ENCODE measurements at places on chromosomes 5 and 9. TPM values are rescaled to one million over a fixed set of nuclear protein-coding genes. Genes with fewer than 3 reads are reported as not detected.

PCA3 gene
- total RNA-seq: not detected

SV2C gene
- total RNA-seq: not detected

FAM153A gene
- not detected for total RNA-seq

ADGRD2 gene
- not detected for total RNA-seq

DNA sequence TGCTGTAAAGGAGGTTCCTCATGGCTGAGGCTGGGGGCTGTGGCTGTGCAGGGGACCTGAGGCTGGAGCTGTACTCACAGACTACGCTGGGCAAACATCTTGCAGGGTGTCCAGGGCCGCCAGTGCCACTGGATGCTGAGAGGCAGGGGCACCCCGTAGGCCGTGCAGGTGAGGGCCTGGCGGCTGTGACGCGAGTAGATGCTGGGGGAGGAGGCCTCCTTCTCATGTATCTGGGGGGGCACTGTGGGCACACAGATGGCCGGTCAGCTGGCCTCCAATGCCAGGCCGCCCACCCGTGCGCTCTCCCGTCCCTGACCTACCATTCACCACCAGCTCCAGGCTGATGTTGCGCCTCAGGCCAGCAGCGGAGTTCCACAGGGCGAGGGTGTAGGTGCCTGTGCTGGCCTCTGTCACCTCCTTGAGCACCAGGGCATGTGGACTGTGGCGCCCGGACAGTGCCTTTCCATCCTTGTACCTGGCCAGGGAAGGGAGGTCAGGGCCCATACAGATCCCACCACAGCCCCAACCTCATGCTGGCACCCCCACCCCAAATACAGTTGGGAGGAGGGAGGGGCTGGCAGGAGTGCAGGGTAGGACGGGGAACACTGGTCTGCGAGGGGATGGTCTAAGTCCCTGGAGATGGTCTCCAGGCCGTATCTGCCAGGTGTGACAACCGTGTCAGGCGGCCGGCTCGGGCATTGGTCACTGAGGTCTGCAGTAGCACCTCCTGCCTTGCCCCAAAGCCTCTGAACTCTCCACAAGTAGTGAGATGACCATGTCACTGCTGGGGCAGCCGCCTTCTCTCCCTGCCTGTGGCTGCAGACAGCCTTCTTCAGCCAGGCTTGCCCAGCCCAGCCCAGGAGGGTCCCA is 23.4 kb downstream of the FLT4 start:
- no peaks in the 10 kb centered on the region for H3K4me1 ChIP-seq
- H3K27me3 ChIP-seq: peaks cover 24% of the 10 kb centered on the region
- DNase-seq: no peak
- no peaks in the 10 kb centered on the region for H3K36me3 ChIP-seq
- H3K27ac ChIP-seq: no peak overlapping the region
- no peak overlapping the region for H3K4me3 ChIP-seq

DNA sequence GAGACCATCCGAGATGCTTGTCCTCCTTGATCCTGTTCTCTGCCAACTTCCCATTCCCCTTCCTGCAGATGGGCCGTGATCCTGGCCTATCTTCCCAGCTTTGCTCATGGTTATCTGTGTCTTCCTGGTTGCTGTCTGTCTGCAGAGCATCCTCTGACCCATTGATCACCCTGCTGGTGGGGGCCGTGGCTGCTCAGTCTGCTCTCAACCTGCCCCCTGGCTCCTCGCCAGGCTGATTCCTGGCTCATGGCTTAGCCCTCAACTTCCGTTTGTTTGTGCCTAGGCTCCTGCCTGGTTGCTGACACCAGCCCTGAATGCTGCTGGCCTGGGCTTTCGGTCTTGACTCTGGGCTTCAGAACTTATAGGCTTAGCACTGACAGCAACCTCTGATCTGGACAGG is 67.1 kb upstream of the SMIM15 start:
- peaks cover 3% of the 10 kb centered on the region for H3K36me3 ChIP-seq
- H3K4me1 ChIP-seq: no peaks in the 10 kb centered on the region
- no peak for DNase-seq
- H3K4me3 ChIP-seq: no peak overlapping the region
- no peak overlapping the region for H3K27ac ChIP-seq
- no peaks in the 10 kb centered on the region for H3K27me3 ChIP-seq

GRCh38 chr9:125805057-125805456 is 57.9 kb downstream of the PBX3 start:
- H3K4me3 ChIP-seq: no peak overlapping the region
- H3K36me3 ChIP-seq: no peaks in the 10 kb centered on the region
- H3K4me1 ChIP-seq: peaks cover 7% of the 10 kb centered on the region
- no peak overlapping the region for H3K27ac ChIP-seq

GRCh38 chr5:160649304-160649703 is 202.7 kb downstream of the ATP10B start:
- H3K4me3 ChIP-seq: no peak overlapping the region
- no peaks in the 10 kb centered on the region for H3K36me3 ChIP-seq
- H3K27ac ChIP-seq: no peak overlapping the region
- H3K27me3 ChIP-seq: peaks cover 4% of the 10 kb centered on the region
- DNase-seq: no peak
- no peaks in the 10 kb centered on the region for H3K4me1 ChIP-seq

DNA sequence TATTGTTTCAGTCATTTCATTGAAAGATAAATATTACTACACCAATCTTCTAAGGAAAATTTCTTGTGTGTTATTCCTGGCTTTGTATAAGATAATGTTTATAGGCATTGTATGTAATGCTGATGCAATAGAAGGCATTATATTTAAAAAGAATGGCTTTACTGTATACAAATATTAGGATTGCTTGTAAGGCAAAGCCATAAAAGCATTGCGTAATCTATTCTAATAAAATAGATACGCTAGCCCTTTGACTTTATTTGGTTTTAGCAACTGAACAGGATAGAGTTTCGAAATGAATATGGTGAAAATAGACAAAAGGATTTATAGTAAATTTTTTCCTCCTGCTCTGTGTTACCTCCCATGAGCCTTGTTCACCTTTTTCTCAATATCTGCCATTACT is 5.5 kb upstream of the LYSMD3 start:
- peaks cover 9% of the 10 kb centered on the region for H3K27me3 ChIP-seq
- H3K36me3 ChIP-seq: no peaks in the 10 kb centered on the region
- DNase-seq: no peak
- H3K4me1 ChIP-seq: peaks cover 4% of the 10 kb centered on the region
- no peak overlapping the region for H3K4me3 ChIP-seq
- no peak overlapping the region for H3K27ac ChIP-seq

GRCh38 chr5:34775886-34776285 is 63.1 kb upstream of the TTC23L start:
- H3K4me3 ChIP-seq: no peak overlapping the region
- H3K4me1 ChIP-seq: no peaks in the 10 kb centered on the region
- H3K27me3 ChIP-seq: no peaks in the 10 kb centered on the region
- no peak for DNase-seq

DNA sequence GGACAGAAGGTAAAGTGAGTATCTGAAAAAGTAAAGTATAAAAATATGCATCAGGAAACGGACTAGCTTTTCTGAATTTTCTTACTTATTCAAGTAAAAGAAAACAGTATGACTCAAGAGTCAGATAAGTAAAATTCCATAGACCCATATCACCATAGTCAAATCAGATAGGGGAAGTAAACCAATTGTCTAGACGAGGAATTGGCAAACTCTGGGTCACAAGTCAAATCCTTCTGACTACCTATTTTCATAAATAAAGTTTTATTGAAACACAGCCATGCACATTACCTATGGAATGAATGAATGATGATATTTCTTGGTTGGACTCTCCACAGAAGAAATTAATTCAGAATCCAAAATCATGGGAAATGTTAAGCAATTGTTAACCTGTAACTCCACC is 59.1 kb upstream of the TMC1 start:
- no peak overlapping the region for H3K27ac ChIP-seq
- no peaks in the 10 kb centered on the region for H3K36me3 ChIP-seq
- peaks cover 19% of the 10 kb centered on the region for H3K4me1 ChIP-seq
- H3K4me3 ChIP-seq: no peak overlapping the region
- DNase-seq: no peak

GRCh38 chr9:5481322-5482040 is 28.9 kb upstream of the PDCD1LG2 start:
- no peaks in the 10 kb centered on the region for H3K36me3 ChIP-seq
- no peak overlapping the region for H3K4me3 ChIP-seq
- H3K27ac ChIP-seq: no peak overlapping the region
- H3K4me1 ChIP-seq: 0 out of 2 replicates have a peak, but pooled peaks cover 3% of the 10 kb centered on the region
- H3K27me3 ChIP-seq: no peaks in the 10 kb centered on the region

- no peaks in the 10 kb centered on the region for H3K36me3 ChIP-seq
- peaks cover 39% of the 10 kb centered on the region for H3K4me1 ChIP-seq
- no peaks in the 10 kb centered on the region for H3K27me3 ChIP-seq
- peak; percentile 83 for DNase-seq
These were observed 5.7 kb downstream of the PDE6A start for GRCh38 chr5:149938791-149939358.

DNA sequence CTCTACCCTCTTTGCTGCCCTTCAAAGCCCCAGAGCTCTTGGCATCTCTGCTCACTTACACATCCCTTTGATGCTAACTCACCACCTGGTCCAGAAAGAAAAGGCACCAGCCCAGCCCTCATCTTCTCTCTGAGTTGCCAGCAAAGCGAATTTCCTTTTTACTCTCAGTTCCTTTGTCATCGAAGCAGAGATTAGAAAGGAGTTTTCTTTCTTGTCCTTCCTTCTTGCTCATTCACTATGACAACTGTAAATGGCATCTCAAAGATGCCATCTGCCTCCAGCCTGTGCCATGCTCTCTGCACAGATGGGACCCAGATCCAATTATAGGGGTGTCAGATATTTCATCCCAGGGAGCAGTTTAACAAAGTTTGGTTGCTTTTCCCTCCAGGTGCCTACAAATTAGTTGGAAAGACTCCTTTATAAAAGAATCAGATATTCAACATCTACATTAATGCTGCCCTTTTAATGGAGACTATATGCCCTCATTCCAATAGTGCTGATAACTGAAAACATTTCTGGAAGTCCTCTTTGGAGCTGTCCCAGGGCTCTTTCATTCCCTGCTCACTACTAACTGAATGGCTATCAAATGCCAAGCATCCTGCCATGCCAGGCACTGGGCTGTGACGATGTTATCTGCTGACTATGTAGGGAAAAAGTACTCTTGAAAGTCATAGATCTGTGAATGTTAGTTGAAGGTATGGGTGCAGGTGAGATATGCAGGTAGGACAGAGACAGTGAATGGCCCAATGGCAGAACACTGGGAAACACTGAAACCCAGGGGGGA is 58.9 kb downstream of the SUSD1 start:
- H3K36me3 ChIP-seq: peaks cover 17% of the 10 kb centered on the region
- no peak overlapping the region for H3K27ac ChIP-seq
- H3K4me3 ChIP-seq: no peak overlapping the region
- peaks cover 16% of the 10 kb centered on the region for H3K4me1 ChIP-seq
- no peaks in the 10 kb centered on the region for H3K27me3 ChIP-seq

DNA sequence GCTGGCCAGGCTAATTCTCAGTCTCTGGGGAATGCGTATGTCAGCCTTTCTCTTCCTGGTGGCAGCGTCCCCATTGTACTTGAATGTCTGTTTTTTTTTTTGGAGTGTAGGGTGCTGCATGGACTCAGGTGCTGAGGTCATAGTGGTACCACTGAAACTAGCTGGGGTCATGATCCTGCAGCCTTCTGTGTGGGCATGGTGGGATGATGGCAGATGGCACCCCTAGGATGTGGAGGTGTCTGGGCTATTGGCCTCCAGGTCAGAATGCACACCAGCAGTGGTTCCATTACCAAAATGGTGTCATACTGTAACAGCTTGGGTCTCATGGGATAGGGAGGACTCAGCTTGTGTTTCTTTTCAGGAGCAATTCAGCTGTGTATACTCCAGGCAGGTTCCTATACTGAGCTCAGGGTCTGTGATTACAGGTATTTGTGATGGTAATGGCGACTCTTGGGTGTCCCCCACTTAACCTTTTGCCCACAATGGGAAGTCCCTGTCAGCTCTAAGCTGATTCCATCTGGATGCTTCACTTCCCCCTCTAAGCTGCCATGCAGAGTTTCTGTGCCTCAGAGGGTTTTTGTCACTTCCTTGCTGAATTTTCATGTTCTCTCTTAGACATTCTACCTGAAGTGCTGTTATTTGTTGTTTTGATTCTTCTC is 17.9 kb downstream of the HSD17B4 start:
- no peak for DNase-seq
- no peak overlapping the region for H3K27ac ChIP-seq
- no peak overlapping the region for H3K4me3 ChIP-seq

Measured in SJSA1 (cell line).